ENCODE measurements at places on chromosomes 2 and 18.
A peak's percentile ranks its signal among the peaks of the same experiment; 100 is the strongest.

DNA sequence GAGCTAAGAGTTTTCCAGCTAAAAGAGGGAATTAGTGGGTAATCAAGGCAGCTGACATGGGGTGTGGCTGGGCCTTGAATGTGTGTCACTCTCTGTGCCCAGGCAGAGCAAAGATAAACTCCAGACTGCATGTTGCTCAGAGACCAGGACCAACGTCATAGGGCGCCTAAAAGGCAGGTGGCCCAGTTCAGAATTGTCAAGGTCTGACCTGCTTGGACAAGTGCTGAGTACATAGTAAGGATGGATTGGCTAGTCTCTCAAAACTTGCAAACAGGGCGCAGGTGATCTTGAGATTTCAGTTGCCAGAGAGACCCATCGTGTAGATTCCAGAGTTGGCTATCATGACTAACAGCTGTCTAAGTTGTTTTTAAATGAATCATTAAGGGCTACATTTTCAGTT lies 19.0 kb downstream of the CLUL1 start:
- no peak for DNase-seq

- DNase-seq: no peak
Measured at GRCh38 chr2:195029804-195030654, 627.0 kb upstream of the SLC39A10 start.

DNA sequence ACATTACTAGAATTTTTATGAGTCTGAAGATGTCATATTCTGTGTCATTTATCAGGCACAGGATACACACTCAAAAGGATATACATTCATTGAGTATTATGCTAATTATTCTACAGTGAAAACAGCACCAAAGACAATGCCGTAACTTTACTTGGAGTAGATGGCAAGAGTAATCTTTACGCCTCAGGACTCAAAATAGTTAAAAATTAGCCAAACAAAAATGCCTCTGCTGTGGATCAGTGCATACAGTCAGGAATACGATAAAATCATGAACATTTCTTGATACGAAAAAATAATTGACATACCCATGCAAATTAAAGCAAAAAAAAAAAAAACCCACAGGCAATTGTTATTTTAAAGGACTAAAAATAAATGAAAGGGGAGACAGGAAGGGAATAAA lies 129.7 kb downstream of the NETO1 start:
- DNase-seq: no peak

DNA sequence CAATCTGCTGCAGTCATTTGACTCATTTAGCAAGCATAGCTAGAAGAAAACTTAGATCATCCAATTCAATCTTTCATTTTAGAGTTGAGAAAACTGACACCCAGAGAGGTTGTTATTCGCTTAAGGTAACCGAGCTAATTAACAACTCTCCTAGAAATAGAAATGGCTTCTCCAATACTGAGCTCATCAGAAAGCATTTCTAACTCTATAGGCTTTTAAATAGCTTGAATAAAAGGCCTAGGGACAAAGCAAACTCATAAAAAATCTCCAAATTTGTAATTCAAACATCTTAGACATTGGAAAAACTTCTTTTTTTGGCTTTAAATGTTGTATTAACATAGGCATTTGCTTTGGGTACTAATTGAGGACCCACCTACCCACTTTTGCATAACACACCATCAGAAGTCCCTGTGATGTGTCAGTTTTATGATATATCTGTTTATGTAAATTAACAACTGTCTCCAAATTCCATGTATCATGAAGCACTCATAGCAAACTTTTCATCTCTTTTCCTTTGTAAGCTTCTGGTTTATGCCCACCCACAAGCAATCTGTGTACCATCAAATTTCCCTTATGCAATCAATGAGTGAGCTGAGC lies 343.9 kb upstream of the CHST9 start:
- DNase-seq: no peak

DNA sequence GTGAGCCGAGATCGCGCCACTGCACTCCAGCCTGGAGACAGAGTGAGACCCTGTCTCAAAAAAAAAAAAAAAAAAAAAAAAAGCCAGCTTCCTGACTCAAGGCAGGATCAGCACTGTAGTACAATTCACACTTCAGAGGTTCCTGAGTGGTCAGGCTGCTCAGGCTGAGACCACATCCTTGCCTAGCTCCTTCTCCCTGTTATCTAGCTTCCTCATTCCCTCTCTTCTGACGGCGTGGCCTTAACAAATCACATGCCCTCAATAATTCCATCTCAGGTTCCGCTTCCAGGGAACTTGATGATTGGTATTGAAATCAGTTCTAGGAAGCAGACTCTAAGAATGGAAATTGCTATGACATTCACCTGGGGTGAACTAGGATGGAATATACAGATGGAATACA lies 29.8 kb upstream of the KDM3A start:
- DNase-seq: no peak

- DNase-seq: peak; percentile 58
Measured at GRCh38 chr18:69758458-69758857, 189.2 kb downstream of the CD226 start.

DNA sequence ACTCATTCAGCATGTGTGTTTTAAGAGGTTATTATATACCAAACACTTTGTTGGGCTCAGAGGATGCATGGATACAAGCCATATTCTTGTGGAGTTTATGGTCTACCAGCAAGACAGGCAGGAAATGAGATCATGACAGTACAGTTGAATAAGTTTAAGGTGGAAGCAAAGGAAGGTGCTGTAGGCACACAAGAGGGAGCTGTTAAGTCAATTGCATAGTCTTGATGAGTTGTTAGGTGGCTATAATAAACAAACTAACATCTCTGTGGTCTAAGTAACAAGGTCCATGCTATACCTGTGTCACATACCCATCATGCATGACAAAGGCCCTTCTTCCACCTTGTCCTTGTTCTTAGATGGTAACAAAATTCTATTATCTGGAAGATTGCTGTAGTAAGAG lies 538.3 kb downstream of the CNTNAP5 start:
- DNase-seq: no peak

DNA sequence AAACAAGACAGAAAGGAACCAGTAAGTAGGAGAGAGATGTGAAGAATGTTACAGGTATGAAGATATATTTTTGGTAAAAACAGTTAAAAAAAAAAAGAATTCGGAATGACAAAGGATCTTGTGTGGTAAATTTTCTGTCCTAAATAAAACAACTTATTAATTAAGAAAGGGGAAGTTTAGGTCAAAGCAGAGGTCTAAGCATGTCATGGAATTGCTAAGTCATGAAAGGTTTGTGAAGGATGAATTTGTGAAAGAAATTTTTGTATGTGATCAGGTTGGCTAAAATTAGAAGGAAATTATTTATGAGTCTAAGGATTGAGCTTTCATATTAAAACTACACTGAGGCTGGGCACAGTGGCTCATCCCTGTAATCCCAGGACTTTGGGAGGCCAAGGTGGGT lies 11.1 kb upstream of the ALPG start:
- DNase-seq: no peak

Data from fibroblast of upper back skin (primary cell).